ENCODE measurements at places on chromosomes 16 and 17. TPM values are rescaled to one million over a fixed set of nuclear protein-coding genes. Genes with fewer than 3 reads are reported as not detected.

Gene LGALS9B
- total RNA-seq: 14.3 TPM

Gene CIBAR2
- total RNA-seq: not detected

Gene EME2
- total RNA-seq: 13.0 TPM

Gene CHST6
- total RNA-seq: 4.6 TPM

Gene CMTM1
- total RNA-seq: 0.60 TPM

Gene CA7
- total RNA-seq: not detected

Gene GAA
- total RNA-seq: 13.2 TPM

Gene KRTAP1-5
- total RNA-seq: not detected

Gene DPEP3
- total RNA-seq: 0.08 TPM

Gene VAT1L
- total RNA-seq: 0.08 TPM

Gene GSDMA
- total RNA-seq: 1.9 TPM

Gene FSCN2
- total RNA-seq: 0.76 TPM

Gene VASN
- total RNA-seq: 16.6 TPM

Gene IL17C
- not detected for total RNA-seq

Gene CES1
- total RNA-seq: 2.0 TPM

Gene EFTUD2
- 92.3 TPM for total RNA-seq

Gene NOTUM
- not detected for total RNA-seq

Gene DNAI2
- not detected for total RNA-seq

Data from esophagus mucosa (tissue), 1 donor.